ENCODE measurements at places on chromosomes 2 and 18. TPM values are rescaled to one million over a fixed set of nuclear protein-coding genes. Genes with fewer than 3 reads are reported as not detected.

GREB1 gene
- 0.52 TPM for total RNA-seq

CHRNG gene
- not detected for total RNA-seq

CRYGC gene
- total RNA-seq = not detected

LOXHD1 gene
- total RNA-seq = not detected

THSD7B gene
- total RNA-seq = 1.4 TPM

Measured in smooth muscle cell of the pulmonary artery (primary cell).